ENCODE measurements at places on chromosomes 7 and 10.
A peak's percentile ranks its signal among the peaks of the same experiment; 100 is the strongest.

- DNase-seq: no peak
These were observed 77.3 kb downstream of the PARD3 start for GRCh38 chr10:34737772-34738169.

DNA sequence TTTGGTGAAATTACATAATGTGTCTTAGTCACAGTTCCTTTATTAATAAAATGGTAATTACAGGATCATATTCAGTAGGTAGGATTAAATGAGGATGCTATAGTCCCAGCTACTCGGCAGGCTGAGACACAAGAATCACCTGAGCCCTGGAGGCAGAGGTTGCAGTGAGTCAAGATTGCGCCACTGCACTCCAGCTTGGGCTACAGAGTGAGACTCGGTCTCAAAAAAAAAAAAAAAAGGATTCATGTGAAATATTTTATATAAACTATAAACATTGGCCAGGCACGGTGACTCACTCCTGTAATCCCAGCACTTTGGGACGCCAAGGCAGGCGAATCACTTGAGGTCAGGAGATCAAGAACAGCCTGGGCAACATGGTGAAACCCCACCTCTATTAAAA is 197.9 kb downstream of the IMMP2L start:
- no peak for DNase-seq

DNA sequence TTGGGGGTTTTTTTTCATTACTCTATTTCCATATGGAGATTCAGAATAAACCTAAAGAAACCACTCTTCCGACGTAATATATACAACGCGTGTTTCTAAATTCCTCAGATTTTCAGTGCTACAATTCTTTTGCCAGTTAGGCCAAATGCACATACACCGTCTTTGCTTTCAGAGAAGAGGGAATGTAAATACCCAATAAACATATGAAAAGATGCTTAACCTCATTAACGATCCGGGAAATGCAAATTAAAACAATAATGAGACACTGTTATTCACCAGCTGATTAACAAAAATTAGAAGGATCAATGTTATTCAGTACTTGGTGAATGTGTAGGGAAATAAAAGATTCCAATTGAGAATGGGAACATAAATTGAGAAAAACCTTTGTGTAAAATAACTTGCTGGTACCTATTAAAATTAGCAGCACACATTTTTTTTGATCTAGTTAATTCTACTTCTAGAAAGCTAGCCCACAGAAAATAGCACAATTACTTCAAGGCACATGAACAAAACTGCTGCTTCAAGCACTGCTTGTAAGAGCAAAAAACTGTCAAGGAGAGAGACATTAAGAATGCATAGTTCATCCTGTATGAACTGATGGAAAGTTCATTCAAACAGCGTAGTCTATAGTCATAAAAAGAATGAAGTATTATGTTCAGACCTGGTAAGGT is 56.7 kb downstream of the FGFR2 start:
- DNase-seq: no peak

- DNase-seq: no peak
These were observed 25.6 kb downstream of the CTNNA3 start for GRCh38 chr10:67670401-67670800.

DNA sequence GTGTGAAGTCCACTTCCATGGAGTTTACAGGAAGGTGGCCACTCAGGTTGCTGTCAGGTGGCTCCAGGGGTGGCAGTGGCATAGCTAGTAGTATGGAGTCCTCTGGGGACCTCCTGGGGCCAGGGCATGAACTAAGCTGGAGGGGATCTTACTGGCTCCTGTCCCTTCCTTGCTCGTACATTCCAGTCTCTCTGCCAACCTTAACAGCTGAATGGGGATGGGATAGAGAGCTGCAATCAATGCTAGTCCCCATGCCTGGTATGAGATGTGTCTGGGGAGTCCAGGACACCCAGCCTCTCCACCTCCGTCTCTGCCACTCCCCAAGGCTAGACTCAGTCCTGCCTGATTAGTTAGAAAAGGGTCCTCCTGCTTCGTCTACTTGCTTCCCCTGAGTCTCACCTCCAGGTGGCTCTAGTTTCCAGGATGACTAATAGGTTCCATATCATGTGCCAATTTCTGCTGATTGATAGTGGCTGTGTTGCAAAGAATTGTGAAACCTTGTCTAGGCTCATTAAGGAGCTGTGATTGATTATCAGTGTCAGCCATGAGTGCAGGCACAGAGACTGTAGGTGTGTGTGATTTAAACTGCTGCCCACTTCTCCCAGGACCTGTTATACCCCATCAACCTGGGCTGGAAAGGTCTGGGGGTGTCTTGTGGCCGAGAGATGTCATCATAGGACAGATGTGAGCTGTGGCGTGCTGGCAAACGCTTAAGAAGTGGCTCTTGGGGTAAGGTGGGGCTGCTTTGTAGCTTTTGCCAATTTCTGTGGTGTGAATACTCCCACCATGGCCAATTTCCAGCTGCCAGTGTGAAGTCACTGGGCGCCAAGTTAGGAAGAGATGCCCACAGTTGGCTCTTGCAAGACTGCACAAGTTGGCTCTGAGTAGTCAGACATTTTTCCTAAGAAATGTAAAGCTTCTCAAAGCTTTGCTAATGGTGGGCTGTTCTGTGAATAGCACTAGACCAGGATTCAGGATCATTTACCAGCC is 59.8 kb downstream of the COL13A1 start:
- DNase-seq: no peak

DNA sequence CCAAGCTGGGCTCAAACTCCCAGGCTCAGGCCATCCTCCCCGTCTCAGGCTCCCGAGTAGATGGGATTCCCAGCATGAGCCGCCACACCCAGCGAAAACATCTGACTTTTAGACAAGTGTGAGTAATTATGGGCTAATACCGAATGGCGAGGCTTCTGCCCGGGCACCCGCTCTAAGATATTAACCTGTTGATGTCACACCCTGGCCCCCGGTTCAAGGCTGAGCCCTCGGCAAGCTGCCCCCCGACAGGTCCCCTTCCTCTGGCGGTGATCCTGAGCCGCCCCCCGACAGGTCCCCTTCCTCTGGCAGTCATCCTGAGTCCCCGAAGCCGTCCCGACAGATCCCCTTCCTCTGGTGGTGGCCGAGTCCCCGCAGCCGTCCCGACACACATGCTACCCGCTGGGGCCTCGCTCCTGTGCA is 5.2 kb downstream of the PSMG3 start:
- DNase-seq: no peak

GRCh38 chr7:156554488-156554887 is 86.1 kb upstream of the RNF32 start:
- DNase-seq: no peak

DNA sequence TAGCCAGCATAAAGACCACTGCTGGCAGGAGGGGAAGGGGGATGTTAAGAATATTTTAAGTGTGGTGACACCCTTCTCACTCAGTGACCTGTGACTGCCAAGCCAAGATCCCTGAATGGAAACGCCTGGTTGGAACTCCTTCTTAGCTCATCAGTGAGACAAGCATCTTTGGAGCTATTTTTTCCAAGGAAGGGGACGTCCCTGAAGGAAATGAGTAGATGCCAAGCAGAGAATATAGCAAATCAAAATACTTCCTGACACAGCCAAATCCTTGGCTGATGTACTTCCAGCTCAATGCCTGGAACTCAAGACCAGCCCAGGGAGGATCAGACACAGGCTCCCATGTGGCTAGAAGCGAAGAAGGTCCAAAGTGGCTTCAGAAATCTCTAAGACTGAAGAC is 82.2 kb downstream of the SORBS1 start:
- DNase-seq: no peak

- no peak for DNase-seq
These were observed 159.5 kb downstream of the PRKAG2 start for GRCh38 chr7:151717415-151717814.

DNA sequence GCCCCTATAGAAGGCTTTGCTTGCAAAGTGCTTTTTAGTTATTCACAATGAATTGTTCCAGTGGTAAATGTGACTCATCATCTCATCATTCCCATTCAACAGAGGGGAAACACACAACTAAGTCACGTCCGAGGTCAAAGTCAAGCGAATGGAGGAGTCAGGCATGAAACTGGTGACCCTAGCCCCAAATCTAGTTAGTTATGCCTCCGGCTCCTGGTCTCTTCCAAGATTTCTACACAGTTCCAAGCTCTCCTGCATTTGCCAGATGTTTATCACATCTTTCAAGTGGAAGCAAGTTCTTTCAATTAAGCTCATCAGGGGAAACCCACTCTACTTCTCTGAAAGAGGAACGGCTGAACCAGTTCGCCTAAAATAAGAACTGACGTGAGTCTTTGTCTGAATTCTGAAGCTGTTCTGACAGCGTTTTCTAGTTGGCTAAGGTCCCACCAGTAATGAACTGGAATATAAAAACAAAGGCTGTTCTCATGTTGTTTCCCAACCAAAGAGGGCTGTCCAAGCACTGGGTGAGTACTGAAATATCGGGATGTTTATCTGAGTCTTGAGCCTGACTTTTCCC is 140.9 kb upstream of the NRBF2 start:
- DNase-seq: no peak

DNA sequence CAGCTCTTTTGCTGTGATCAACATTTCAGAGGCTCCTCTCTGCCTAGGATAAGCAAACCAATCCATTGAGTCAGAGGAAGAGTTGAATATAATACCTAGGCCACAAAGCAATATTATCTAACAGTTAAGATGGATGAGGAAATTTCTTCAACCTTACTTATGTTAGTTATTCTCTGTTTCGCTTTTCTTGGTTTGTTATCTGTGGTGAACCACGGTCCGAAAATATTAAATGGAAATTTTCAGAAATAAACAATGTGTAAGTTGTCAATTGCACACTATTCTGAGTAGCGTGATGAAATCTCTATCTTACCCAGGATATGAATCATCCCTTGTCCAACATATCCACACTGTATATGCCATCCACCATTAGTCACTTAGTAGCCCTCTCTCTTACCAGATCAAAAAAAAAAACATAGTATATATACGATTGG is 1.5 kb upstream of the HTR7 start:
- no peak for DNase-seq

DNA sequence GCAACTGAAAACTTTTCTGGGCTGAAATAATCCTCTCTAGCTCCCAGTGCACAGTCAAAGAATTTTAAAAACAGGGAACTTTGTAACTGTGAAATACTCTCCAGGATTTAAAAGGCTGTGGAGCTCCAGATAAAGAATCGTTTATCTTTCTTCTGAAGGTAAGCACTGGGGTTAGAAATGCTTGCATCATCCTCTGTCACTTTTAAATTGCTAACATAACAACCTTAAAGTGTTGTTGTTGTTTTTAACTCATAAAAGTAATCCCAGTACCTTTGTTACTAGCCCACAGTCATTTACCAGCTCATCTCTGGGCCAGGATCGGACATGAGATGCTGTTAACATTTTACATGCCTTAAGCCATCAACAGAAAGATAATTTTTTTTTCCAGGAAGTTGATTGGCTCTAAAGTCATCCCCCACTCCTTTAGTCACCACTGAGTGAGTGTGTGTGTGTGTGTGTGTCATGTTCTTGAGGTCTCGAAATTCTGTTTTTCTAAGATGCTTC is at the start of gene SLC39A12:
Gene SLC39A12 (plus strand): TSS at position 51 of the 504 bp plus-strand sequence. CDS start 1,359 bp downstream, outside the sequence.
- DNase-seq: no peak

DNA sequence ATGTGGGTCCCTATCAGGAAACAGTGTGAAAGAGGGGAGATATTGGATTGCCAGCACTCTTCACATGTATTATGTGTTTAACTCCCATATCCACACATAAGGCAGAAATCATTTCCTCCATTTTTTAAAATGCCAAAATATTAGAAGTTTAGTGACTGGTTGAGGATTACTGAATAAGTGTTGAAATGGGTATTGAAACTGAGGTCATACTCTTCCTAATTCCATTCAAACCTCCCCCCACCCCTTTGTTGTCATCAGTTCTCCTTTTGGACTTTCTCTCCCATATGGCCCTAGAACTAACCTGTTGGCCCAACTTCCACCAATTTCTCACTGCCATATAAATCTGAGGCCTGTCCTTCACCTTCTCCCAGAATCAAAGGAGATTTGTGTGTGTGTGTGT is 81.6 kb downstream of the EVX1 start:
- DNase-seq: no peak

GRCh38 chr7:1975179-1975578 is 257.6 kb downstream of the MAD1L1 start:
- DNase-seq: no peak

DNA sequence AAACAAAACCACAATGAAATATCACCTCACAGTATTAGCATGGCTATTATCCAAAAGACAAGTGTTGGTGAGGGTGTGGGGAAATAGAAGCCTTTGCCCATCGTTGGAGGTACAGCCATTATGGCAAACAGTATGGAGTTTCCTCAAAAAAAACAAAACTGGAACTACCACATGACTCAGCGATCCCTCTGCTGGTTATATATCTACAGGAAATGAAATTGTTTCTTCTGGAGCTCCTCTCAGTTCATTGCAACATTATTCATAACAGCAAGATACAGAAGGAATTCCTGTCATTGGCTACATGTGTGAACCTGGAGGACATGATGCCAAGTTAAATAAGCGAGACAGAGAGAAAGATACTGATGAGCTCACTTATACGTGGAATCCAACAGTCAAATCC is 2.4 kb upstream of the UBE3C start:
- no peak for DNase-seq

DNA sequence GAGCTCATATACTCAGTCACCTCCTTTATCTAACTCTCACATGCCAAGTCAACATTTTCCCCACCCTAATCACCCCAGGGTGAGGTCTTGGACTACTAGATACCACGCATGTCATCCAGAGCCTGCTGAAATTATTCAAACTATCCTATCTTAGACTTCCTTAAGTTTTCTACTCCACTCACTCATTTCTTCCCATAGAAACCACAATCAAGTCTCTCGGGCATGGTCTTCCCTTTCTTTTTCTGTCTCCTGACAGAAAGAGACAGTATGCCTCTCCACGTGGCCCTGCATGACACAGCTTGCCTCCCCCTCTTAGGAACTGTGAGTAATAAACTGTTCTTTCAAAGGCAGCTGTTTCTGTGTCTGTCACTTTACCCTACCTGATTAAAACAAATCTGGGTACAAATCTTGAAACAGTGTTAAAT is 29.4 kb downstream of the TAS2R41 start:
- DNase-seq: no peak

- DNase-seq: peak; percentile 8
These were observed 10.9 kb downstream of the TECPR1 start for GRCh38 chr7:98240961-98241673.

DNA sequence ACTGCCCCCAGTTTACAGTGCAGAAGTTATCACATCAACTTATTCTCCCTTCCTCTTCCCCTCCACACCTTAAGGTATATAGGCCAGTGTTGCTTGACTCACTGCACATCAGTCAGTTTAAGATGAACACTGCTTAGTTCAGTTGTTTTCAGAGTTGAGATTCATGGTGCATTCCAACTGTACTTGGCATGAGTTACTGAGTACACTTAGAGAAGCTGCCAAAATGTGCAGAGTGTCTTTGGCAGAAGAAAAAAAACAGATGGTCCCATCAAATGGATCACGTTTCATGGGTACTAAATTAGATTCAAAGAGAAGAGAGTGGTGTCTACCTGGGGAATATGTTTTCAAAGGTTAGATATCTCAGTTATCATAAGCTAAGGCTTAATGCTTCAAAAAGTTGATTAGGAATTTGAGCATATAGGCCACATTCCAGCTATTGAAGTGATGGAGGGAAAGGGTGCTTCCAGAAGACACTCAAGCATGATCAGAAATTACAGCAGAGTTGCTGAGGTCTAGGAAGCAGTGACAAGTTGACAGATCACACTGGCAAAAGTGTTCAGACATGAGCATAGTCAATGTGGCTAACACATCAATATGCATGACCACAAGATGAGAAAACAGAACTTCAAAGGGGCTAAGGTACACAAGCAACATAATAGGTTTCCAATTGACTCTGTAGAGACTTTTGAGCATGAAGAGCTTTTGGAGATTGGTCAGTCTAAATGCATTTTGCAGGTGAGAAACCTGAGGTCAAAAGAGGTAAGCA is 579.2 kb upstream of the CELF2 start:
- no peak for DNase-seq

GRCh38 chr10:22672319-22673090 is 41.9 kb downstream of the PIP4K2A start:
- DNase-seq: no peak

All from NCI-H1930 (cell line).